ENCODE measurements at places on chromosomes 12 and 14.

DNA sequence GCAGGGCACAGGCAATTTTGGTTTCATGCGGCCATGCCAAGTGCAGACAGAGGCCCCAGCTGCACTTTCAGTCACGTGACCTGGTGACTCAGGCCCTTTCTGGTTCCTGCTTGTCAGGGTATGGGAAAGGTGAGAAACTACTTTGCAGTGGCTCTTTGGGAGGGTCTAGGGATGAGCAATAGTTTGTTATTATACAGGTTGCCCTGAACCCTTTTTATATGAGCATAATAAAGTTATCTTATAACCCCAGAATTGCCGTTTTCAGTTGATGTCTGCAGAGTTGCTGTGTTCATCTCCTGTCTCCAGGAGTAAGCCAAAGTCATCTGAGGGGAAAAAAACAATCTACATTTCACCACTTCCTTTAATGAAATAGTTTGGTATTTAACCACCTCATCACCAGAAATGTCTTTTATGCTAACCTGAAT, 30.9 kb upstream of the EMP1 start:
- DNase-seq, result no peak

- DNase-seq, result no peak
Measured at GRCh38 chr12:130014485-130014807, 110.6 kb upstream of the TMEM132D start.

DNA sequence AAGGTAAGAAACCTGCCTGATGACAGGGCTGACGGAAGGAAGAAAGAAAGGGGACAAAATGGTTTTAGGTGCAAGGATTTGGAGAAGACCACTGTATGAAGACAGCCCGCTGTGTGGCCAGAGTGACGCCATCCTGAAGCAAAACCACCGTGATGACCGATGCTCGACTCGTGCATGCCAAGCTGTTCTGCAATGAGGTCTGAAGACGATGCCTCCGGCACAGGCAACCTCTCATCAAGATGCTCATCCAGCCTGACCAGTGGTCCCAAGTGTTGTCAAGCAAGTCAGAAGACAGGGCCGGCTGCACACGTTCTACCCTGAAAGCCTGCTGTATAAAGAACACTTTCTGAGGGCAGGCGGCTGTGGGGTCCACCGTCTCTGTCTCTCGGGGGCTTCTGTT, 34.8 kb downstream of the STX2 start:
- no peak for DNase-seq

- DNase-seq, result no peak
Measured at GRCh38 chr12:7859552-7859951, 13.2 kb downstream of the SLC2A14 start.

- DNase-seq, result no peak
Measured at GRCh38 chr12:123889848-123890535, 82.6 kb downstream of the CCDC92 start.

- no peak for DNase-seq
Measured at GRCh38 chr12:114407842-114408411, 2.0 kb upstream of the TBX5 start.

DNA sequence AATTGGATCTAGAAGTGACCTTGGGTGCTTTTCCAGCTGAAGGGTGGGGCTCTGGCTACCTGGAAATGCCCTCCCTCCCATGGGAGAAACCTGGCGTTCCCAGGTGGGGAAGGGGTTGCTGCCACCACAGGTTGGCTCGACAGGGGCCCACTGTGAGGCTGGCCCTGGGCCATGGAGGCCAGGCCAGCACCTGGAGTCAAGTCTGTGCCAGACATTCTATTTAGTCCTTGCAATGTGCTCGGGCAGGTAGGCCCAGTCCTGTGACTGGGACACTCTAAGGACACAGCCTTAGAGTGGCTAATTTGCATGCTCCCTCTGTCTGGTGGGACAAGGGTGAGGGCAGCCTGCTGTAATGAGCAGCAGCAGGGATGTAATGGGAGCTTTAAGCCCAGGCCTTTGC, 11.9 kb downstream of the VRTN start:
- no peak for DNase-seq

DNA sequence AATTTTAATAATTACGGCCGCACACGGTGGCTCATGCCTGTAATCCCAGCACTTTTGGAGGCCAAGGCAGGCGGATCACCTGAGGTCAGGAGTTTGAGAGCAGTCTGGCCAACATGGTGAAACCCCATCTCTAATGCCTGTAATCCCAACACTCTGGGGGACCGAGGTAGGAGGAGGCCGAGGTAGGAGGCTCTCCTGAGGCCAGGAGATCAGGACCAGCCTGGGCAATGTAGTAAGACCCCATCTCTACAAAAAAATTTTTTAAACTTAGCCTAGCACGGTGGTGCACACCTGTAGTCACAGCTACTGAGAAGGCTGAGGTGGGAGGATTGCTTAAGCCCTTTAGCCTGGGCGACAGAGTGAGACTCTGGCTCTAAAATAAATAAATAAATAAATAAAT, 5.6 kb upstream of the CFAP73 start:
- no peak for DNase-seq

GRCh38 chr14:30541318-30541717, 17.6 kb upstream of the G2E3 start:
- no peak for DNase-seq

DNA sequence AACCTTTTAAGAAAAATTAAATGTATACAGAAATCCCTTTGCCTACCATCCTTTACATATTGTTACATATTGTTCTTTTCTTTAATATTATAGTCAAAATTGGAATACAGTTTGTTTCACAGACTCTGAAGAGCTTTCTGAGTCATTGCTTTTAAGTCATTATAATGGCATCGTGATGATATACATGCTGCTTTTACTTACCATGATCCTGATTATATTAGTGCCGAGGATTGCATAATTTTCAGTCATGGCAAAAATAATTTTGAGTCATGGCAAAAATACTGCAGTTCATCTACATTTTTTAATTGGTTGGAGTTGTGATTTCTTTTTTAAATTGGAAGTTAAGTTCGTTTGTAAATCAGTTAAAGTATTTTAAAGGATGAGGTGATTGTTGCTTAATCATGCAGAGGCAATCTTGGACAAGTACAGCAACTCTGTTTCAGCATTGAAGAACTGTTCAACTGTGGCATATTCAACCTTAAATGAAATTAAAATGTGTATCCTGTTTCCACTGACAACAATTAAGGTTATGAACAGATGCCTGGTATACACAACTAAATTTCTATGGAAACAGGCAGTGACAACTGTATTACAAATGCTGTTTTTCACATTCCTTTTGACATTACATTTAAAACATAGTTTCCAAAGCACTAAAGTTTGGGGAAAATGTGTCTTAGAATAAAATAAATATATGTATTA, 142.3 kb downstream of the PCNX1 start:
- no peak for DNase-seq

DNA sequence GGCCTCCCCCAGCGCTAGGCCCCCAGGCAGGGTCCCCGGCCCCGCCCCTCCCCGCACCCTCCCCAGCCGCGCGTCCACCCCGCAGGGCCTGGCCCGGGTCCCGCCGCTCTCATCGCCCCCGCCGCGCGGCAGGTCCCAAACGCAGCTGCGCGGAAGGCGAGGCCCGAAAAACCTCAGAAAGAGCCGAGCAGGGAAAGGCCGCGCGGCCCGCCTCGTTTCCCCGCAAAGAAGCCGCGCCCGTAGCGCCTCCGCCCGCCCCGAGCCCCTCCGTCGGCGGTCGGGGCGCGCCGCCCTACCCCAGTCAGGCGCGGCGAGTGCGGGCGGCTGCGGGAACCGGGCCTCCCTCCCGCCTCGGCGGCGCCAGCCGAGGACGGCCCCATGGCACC, 324 bp downstream of the POLE start:
- peak; percentile 18 for DNase-seq

GRCh38 chr14:89175881-89176799, 240.9 kb downstream of the FOXN3 start:
- DNase-seq, result no peak

DNA sequence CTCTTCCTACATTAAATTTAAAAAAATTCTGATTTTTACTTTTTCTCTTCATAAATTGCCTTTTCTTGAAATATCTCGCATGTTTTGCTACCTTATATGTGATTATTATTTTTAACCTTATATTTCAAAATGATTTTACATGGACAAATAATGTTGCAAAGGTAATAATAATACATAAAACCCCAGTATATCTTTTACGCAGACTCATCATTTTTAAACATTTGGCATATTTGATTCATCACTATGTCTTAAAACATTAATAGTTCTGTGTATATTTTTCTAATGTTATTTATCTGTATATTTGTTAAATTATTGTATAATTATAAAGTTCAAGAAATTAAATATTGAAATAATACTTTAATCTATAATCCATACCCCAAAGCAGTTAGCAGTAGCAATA, 350.8 kb downstream of the RPL10L start:
- no peak for DNase-seq

GRCh38 chr12:53424626-53425514, 1.2 kb downstream of the AMHR2 start:
- no peak for DNase-seq

GRCh38 chr12:125518074-125518473, 452.8 kb downstream of the AACS start:
- peak; percentile 26 for DNase-seq

GRCh38 chr12:11732715-11733114, 83.2 kb downstream of the ETV6 start:
- no peak for DNase-seq

- DNase-seq, result peak; percentile 47
Measured at GRCh38 chr14:23321572-23322547, 603 bp downstream of the PABPN1 start.

GRCh38 chr14:60640859-60641741, 8.2 kb downstream of the SIX1 start:
- peak; percentile 59 for DNase-seq

GRCh38 chr12:92208613-92209121, 63.0 kb upstream of the BTG1 start:
- no peak for DNase-seq

- DNase-seq, result no peak
Measured at GRCh38 chr14:105363847-105364708, 34.3 kb upstream of the TEX22 start.

DNA sequence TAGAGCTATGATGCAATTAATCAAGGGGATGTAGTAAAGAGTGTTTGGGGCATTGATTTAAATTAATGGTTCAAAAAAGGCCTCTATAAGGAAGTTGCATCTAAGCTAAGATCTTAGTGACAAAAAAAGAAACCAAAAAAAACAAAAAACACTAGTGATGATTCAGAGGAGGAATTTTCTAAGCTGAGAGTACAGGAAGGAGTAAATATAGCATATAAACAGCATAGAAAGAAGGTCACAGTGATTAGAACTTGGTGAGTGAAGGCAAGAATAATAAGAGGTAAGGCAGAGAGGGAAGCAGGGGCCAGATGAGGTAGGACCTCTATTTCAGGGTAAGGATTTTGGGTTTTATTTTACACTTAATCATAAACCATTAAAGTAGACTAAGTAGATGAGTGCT, 48.0 kb upstream of the PDZRN4 start:
- no peak for DNase-seq

DNA sequence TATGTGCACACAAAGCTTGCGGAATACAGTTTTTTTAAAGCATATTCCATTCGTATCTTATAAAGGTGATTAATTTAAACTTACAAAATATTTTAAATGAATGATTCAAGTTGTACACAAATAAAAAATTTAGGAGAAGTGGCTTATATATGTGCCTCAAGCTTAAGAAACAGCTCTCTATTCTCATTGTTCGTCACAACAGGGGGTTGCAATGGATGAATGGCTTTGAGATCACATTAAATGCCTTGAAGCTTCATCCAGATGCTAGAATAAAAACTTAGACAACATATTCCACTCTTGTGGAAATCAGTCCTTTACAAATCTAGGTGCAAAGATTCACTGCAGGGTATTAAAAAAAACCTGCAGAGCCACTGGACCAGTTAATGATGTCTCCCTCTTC, 303.9 kb upstream of the LRFN5 start:
- no peak for DNase-seq

GRCh38 chr14:75138492-75138891, 11.6 kb upstream of the NEK9 start:
- no peak for DNase-seq

DNA sequence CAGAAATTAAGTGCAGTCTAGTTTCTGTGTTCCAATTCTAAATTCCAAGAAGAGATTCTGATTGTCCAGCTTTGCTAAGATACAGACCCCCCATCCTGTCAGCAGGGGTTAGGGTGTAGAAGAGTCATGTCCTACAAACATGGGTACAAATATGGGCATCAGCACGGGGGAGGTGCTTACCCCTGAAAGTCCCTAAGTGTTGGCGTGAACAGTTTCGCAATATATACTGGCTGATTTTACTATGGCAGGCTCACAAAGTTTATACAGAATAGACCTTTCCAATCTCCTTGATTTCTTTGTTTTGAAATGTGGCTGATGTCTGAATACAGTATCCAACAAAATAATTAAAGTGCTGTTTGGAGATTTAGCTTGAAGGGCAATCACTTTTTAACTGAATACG, 71.6 kb upstream of the PPM1H start:
- no peak for DNase-seq

DNA sequence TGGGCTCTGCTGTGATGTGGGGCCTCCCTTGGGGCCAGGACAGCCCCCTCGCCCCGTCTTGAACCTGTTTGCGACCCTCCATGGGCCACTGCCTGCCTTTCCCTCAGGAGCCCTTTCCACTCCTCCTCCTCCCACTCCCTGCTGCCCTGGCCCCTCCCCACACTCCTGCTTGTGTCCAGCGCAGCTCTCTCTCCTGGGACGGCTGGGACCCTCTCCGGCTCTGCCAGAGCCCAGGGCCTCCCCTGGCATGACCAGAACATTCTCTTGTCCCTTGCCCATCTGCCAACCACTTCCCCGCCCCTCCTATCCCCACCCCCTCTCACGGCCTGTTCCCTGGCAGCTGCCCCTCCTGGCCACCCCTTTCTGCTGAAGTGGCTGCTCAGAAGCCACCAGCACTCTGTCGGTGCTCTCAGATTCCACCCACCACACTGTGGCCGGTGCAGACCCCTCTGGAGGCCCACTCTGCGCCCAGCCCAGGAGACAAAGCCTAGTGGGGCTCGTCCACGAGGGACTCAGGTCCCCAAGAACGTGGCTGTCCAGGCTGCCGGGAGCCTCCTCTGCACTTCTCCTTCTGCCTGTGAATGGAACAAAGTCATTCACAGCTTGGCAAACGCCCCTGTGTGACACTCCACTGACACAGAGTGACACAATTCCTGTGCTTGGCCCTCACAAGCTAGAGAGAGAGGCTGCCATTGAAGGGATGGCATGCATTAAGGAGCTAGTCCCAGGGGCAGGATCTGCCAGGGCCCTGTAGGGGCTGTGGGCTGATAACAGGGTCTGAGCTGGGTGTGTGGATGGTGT, 1.4 kb downstream of the ASPG start:
- no peak for DNase-seq
